ENCODE measurements at places on chromosomes 7 and 10. TPM values are rescaled to one million over a fixed set of nuclear protein-coding genes. Genes with fewer than 3 reads are reported as not detected.

Gene FZD1
- total RNA-seq, result 2.4 TPM

Gene SLC13A1
- total RNA-seq, result not detected

Gene EIF3B
- total RNA-seq, result 232 TPM

Gene ANXA8
- 27.8 TPM for total RNA-seq

Gene NKX2-3
- total RNA-seq, result 0.06 TPM

Gene HOXA5
- total RNA-seq, result 6.2 TPM

Gene MBLAC1
- total RNA-seq, result 2.3 TPM

Gene SEMA3C
- 76.0 TPM for total RNA-seq

Gene HTR7
- total RNA-seq, result 0.15 TPM

Gene FAM241B
- total RNA-seq, result 19.0 TPM

Gene CACNB2
- total RNA-seq, result not detected

Gene PRSS37
- total RNA-seq, result not detected

Gene SYT15
- 2.8 TPM for total RNA-seq

Gene LBX1
- total RNA-seq, result not detected

Gene CEP55
- total RNA-seq, result 56.8 TPM

Gene CALCR
- total RNA-seq, result not detected

Gene MCM10
- total RNA-seq, result 25.2 TPM

Gene HNRNPF
- total RNA-seq, result 344 TPM

Gene DEPP1
- total RNA-seq, result 1.8 TPM

Gene CYP2C18
- 0.08 TPM for total RNA-seq

Gene RARRES2
- not detected for total RNA-seq

Gene GIMAP6
- total RNA-seq, result not detected

Gene ELOVL3
- 0.22 TPM for total RNA-seq

Gene SP8
- total RNA-seq, result not detected

Gene TRPV6
- total RNA-seq, result not detected

Gene TWIST1
- 4.6 TPM for total RNA-seq

Gene POU6F2
- not detected for total RNA-seq

Gene THNSL1
- 4.4 TPM for total RNA-seq

Gene OR2A7
- total RNA-seq, result not detected

Gene RNF32
- 1.2 TPM for total RNA-seq

Gene FAM131B
- 0.36 TPM for total RNA-seq

Gene PRSS2
- total RNA-seq, result not detected

Gene ZNF485
- 2.2 TPM for total RNA-seq

Gene PYROXD2
- total RNA-seq, result 3.2 TPM

Gene DENND2A
- total RNA-seq, result 0.40 TPM

Gene ORAI2
- 35.4 TPM for total RNA-seq

Gene GOLGA7B
- 4.9 TPM for total RNA-seq

Gene FOXI2
- not detected for total RNA-seq

Gene C10orf105
- not detected for total RNA-seq

Gene WNT8B
- 0.07 TPM for total RNA-seq

Gene MOGAT3
- total RNA-seq, result not detected

Gene GALNT17
- total RNA-seq, result not detected

Gene ANKMY2
- total RNA-seq, result 14.2 TPM

Gene AKR1C2
- 3,442 TPM for total RNA-seq

Gene RASA4B
- total RNA-seq, result 1.8 TPM

Gene RASA4
- 2.6 TPM for total RNA-seq

Gene PON1
- 0.28 TPM for total RNA-seq

Gene FANK1
- 3.2 TPM for total RNA-seq

Gene SFRP4
- 4.6 TPM for total RNA-seq

Gene SHTN1
- 30.8 TPM for total RNA-seq

Gene MYPN
- 2.5 TPM for total RNA-seq

Gene HKDC1
- 19.1 TPM for total RNA-seq

Gene ANAPC16
- total RNA-seq, result 70.5 TPM

Gene EPDR1
- 81.3 TPM for total RNA-seq

Gene RAMP3
- total RNA-seq, result not detected

Data from A549 treated with DMSO at 1 μM for 4 hours (cell line).